T-helper 2 cell treated with Interferon-gamma antibody and Interleukin-4, amounts not matched to agents 5 μg/mL and 100 μg/mL, for 36 hours (primary cell): ENCODE measurements at places on chromosomes 1 and 21.
A peak's percentile ranks its signal among the peaks of the same experiment; 100 is the strongest.

DNA sequence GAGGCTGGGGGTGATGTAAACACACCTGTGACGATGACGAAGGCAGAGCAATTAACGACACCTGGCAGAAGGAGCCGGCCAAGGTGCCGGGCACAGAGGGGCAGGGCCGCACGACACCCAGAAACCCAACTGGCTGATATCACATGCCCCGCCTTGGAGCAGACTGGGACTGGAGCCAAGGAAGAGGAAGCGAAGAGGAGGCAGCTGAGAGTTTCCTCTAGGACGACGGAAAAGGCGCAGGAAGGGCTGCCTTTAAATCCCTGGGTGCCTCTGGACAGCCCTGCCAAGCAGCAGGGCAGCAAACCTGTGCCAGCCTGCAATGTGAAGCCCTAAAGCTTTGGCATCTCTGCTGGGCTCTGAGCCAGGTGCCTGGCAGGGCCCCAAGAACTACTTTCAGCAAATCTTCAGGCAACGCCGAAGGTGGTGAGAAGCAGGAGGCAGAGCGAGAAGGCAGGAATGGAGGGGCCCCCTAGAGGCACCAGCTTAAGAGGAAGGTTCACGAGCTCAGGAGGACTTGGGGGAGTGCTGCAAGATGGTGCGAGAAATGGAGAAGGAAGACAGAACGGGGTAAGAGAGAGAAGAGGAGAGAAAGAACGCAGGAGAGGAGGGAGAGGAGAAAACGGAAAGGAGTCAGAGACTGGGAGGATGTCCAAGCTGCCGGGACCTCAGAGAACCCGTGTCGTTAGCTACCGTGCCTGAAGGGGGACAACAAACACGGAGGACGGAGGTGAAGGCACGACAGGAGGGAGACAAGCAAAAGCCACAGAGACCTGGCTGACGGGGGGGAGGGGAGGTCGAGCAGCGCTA, 25.3 kb upstream of the PEF1 start:
- DNase-seq, result no peak
- no peaks in the 10 kb centered on the region for H3K36me3 ChIP-seq
- peaks cover 23% of the 10 kb centered on the region for H3K27me3 ChIP-seq
- H3K4me1 ChIP-seq, result peaks cover 4% of the 10 kb centered on the region
- no peak overlapping the region for H3K27ac ChIP-seq

- no peak overlapping the region for H3K4me3 ChIP-seq
- no peaks in the 10 kb centered on the region for H3K4me1 ChIP-seq
- H3K27me3 ChIP-seq, result no peaks in the 10 kb centered on the region
- H3K36me3 ChIP-seq, result no peaks in the 10 kb centered on the region
- no peak for DNase-seq
- no peak overlapping the region for H3K27ac ChIP-seq
Observed at GRCh38 chr1:60229821-60230220, 156.3 kb upstream of the C1orf87 start.

GRCh38 chr1:51648180-51649109, 31.6 kb downstream of the OSBPL9 start:
- H3K27ac ChIP-seq, result no peak overlapping the region
- peaks cover 2% of the 10 kb centered on the region for H3K27me3 ChIP-seq
- H3K4me3 ChIP-seq, result no peak overlapping the region
- DNase-seq, result no peak

GRCh38 chr1:200977071-200977754, 46.3 kb downstream of the KIF21B start:
- peaks cover 65% of the 10 kb centered on the region for H3K36me3 ChIP-seq
- no peaks in the 10 kb centered on the region for H3K4me1 ChIP-seq
- H3K4me3 ChIP-seq, result no peak overlapping the region
- H3K27ac ChIP-seq, result no peak overlapping the region

DNA sequence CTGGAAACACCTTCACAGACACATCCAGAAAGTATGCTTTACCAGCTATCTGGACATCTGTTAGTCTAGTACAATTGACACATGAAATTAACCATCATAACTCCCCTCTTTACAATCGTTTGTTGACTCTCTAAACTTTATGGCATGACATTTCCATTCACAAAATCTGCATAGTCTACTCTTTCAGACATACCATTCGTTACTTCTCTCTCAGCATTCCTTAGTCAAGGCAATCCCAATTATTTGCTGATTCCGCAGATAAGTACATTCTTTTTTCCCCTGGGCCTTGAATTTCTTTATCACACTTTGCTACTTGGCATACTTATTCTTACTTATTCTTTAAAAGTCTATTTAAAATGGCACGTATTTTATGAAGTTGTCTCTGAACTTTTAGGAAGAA, 15.1 kb upstream of the CRB1 start:
- H3K4me3 ChIP-seq, result no peak overlapping the region
- H3K27me3 ChIP-seq, result no peaks in the 10 kb centered on the region
- H3K27ac ChIP-seq, result no peak overlapping the region
- no peaks in the 10 kb centered on the region for H3K4me1 ChIP-seq
- DNase-seq, result no peak

- no peak overlapping the region for H3K27ac ChIP-seq
- H3K4me3 ChIP-seq, result no peak overlapping the region
- peaks cover 34% of the 10 kb centered on the region for H3K4me1 ChIP-seq
- peaks cover 3% of the 10 kb centered on the region for H3K36me3 ChIP-seq
- no peak for DNase-seq
Observed at GRCh38 chr1:221765527-221765926, 23.6 kb upstream of the DUSP10 start.

GRCh38 chr21:37415939-37416338, 49.4 kb downstream of the DYRK1A start:
- H3K4me3 ChIP-seq, result no peak overlapping the region
- H3K4me1 ChIP-seq, result peaks cover 59% of the 10 kb centered on the region
- H3K27ac ChIP-seq, result no peak overlapping the region
- no peaks in the 10 kb centered on the region for H3K27me3 ChIP-seq

GRCh38 chr1:113647164-113647563, 112.1 kb downstream of the PHTF1 start:
- no peaks in the 10 kb centered on the region for H3K27me3 ChIP-seq
- no peak overlapping the region for H3K27ac ChIP-seq

- no peaks in the 10 kb centered on the region for H3K36me3 ChIP-seq
- no peaks in the 10 kb centered on the region for H3K27me3 ChIP-seq
- H3K4me3 ChIP-seq, result no peak overlapping the region
- no peak overlapping the region for H3K27ac ChIP-seq
Observed at GRCh38 chr1:244218220-244218619, 167.1 kb downstream of the ZBTB18 start.

- H3K27ac ChIP-seq, result no peak overlapping the region
- no peak overlapping the region for H3K4me3 ChIP-seq
- H3K36me3 ChIP-seq, result no peaks in the 10 kb centered on the region
- peaks cover 40% of the 10 kb centered on the region for H3K27me3 ChIP-seq
- H3K4me1 ChIP-seq, result peaks cover 5% of the 10 kb centered on the region
Observed at GRCh38 chr1:172948457-172948856, 102.3 kb downstream of the TNFSF18 start.

- no peak for DNase-seq
- H3K4me3 ChIP-seq, result no peak overlapping the region
- no peaks in the 10 kb centered on the region for H3K36me3 ChIP-seq
- no peaks in the 10 kb centered on the region for H3K27me3 ChIP-seq
- H3K27ac ChIP-seq, result no peak overlapping the region
- H3K4me1 ChIP-seq, result no peaks in the 10 kb centered on the region
Observed at GRCh38 chr1:178417858-178418257, 78.9 kb downstream of the CLEC20A start.

DNA sequence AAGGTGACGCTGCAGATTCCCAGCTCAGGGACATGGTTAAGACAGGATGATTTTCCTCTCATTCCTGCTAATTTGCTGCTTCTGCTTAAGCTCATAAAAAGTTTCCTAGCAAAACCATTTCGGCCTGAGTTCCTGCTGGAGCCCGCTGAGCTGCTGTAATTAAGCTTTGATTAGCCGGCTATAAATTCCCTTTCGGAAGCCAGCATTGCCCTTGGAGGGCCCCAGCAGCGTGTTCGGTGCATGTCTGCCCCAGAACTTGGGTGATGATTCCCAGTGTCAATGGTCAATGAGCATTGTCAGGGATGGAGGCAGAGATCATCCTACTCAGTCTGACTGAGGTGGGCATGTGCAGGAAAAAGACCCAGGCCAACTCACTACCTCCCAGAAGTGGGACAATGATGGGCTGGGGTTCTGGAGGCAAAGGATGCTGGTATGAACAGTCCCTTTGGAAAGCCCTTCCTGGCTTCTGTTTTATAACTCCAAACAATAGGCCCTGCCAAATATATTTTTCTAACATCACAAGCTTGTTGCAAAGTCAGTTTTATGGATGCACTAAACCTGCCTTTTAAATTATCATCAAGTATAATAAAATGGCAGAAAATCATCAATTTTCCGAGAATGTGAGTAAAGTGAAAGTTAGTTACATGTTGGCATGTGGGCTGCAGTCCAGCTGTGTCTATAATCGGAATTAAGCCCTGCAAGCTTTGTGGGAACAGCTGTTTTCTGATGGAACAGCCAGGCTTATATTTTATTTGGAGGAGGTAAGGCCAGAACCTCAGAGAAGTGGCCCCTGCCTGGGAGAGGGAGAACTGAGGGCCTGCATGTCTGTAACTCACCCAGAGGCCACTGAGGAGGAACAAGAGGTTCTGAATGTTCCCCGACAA, 257.1 kb downstream of the GRIK3 start:
- H3K36me3 ChIP-seq, result no peaks in the 10 kb centered on the region
- no peak overlapping the region for H3K27ac ChIP-seq
- no peak overlapping the region for H3K4me3 ChIP-seq
- DNase-seq, result no peak
- no peaks in the 10 kb centered on the region for H3K4me1 ChIP-seq

GRCh38 chr1:200411406-200412257, 1.8 kb upstream of the ZNF281 start:
- H3K4me3 ChIP-seq, result peak overlapping the region; percentile 12
- H3K36me3 ChIP-seq, result peaks cover 28% of the 10 kb centered on the region
- DNase-seq, result no peak
- no peak overlapping the region for H3K27ac ChIP-seq
- peaks cover 14% of the 10 kb centered on the region for H3K27me3 ChIP-seq
- H3K4me1 ChIP-seq, result peaks cover 36% of the 10 kb centered on the region

DNA sequence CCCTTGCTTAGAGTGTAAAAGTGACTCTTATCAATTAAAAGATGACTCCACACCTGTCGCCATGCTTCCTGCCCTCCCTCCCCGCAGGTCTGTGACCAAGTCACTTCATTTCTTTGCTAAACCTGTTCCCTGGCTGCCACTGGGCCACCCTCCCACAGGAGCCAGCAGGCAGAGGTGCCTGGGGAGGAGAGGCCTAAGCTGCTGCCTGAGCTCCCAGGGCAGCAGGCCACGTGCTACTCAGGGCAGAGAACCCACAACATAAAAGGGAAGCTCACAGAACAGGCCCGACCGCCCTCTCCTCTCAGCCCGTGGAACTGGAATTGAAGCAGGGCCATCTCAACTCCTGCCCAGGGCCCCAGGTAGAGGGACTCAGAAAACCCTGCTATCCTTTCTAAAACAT, 4.9 kb downstream of the C1orf198 start:
- peaks cover 10% of the 10 kb centered on the region for H3K4me1 ChIP-seq
- no peak for DNase-seq
- no peak overlapping the region for H3K4me3 ChIP-seq
- H3K27me3 ChIP-seq, result peaks cover 16% of the 10 kb centered on the region

GRCh38 chr1:36855699-36856494, 178.4 kb downstream of the GRIK3 start:
- no peak for DNase-seq
- H3K36me3 ChIP-seq, result no peaks in the 10 kb centered on the region
- no peak overlapping the region for H3K4me3 ChIP-seq
- no peak overlapping the region for H3K27ac ChIP-seq

- H3K4me3 ChIP-seq, result no peak overlapping the region
- no peaks in the 10 kb centered on the region for H3K4me1 ChIP-seq
- no peaks in the 10 kb centered on the region for H3K36me3 ChIP-seq
- no peak overlapping the region for H3K27ac ChIP-seq
- peaks cover 13% of the 10 kb centered on the region for H3K27me3 ChIP-seq
- DNase-seq, result no peak
Observed at GRCh38 chr1:85495556-85495955, 30.6 kb upstream of the DDAH1 start.

DNA sequence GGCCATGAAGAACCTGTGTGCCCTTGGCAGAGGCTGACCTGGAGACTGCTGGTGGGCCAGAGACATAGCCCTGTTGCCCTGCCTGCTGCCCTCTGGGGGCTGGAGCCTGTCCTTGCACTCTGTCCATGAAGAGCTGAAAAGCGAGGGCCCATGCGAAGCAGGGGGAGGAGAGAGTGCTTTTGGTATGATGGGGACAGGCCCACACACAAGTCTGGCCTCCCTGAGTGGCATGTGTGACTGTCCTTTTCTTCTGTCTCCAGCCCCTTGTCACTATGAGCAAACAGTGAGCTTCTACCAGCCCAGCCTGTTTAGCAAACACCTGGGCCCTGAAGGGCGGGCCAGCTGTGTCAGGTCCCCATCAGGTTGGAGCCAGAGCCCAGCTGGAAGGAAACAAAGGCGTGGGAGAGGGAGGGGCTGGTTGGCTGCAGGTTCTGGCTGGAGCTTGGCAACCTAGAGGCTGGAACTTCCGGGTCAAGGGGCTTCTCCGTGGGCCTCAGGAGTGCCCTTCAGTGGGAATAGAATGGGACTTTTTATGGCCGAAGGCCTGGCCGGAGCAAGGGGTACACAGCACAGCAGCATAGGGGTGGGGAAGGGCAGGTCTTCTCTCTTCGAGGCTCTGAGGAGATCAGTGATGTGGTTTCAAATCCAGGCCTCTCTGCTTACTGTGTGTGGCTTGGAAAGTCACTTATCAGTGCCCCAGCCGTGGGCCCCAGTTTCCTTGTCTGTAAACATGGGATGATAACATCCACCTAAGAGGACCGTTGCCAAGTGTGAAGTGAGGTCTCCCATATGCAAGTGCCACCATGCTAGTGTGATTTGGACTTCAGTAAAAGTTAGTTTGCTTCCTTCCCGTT, 14.3 kb downstream of the QSOX1 start:
- no peaks in the 10 kb centered on the region for H3K36me3 ChIP-seq
- DNase-seq, result peak; percentile 14
- peaks cover 5% of the 10 kb centered on the region for H3K4me1 ChIP-seq
- no peak overlapping the region for H3K27ac ChIP-seq
- H3K4me3 ChIP-seq, result no peak overlapping the region

DNA sequence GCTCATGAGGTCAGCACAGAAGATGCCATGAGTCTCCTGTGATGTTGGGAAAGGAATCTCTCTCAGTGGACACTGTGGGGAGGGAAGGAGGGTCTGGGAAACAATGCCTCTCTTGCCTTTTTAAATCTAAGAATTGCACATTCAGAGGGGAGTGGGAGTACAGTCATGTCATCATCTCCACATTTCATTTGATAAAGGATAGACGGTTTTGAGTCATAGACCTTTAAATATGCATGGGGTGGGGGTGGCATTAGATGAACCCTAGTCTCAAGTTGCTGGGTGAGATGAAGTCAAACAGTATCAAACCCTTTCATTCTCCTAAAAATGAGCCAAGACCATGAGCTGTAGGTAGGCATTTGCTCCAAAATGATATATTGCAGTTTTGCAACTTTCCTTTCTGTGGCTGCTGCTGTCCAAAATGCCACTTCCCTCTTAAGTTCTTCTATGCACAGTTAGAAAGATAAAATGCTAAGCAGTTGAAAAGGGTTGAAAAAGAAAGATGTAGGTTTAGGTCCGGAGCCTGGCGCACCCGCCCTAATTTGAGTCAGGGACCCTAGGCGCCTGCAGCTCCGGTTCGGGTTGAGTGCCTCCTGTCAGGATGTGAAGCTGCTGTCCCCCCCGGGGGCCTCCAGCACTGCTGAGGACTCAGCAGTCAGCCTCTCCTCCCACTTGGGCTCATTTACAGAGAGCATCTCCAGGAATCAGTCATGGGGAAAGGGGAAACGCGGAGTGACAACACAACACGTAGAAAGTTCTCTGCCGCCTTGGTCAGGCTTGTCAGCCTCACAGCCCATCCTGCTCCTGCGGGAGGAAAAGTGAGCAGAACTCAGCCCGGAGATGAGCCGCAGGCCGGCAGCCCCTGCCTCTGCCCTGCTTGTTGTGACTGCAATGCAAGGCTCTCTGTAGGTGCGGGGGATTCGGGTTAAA, 479.3 kb upstream of the RUNX1 start:
- H3K27ac ChIP-seq, result peak overlapping the region; percentile 92
- H3K36me3 ChIP-seq, result no peaks in the 10 kb centered on the region
- DNase-seq, result peak; percentile 69
- H3K4me3 ChIP-seq, result peak overlapping the region; percentile 86
